ENCODE measurements at places on chromosomes 6 and 20. TPM values are rescaled to one million over a fixed set of nuclear protein-coding genes. Genes with fewer than 3 reads are reported as not detected.

DNA sequence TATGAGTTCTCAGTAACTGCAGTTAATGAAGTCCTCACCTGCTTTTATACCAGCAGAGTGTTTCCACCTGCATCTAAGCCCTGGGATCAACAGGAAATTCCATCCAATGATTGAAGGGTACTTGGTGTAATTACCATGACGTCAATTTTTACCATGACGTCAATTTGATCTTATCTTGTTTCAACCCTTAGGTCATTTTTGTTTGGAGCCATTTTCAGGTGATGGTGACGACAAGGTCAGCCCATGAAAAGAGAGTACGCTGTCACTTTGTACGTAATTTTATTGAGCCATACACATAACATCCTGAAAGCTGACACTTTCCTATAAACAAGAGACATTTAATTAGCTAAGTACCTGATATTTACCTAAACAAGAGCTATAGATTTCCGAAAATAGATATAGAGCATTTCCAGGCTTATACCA lies at the start of gene CGA:
Gene CGA (minus strand): TSS at position 20 of the 423 bp plus-strand sequence. CDS start 6,906 bp downstream, outside the sequence.
- no peaks in the 10 kb centered on the region for H3K36me3 ChIP-seq
- H3K27me3 ChIP-seq = no peaks in the 10 kb centered on the region
- no peak within 1 kb of the TSS for H3K27ac ChIP-seq
- H3K4me3 ChIP-seq = no peak within 1 kb of the TSS
- no peak for DNase-seq

DNA sequence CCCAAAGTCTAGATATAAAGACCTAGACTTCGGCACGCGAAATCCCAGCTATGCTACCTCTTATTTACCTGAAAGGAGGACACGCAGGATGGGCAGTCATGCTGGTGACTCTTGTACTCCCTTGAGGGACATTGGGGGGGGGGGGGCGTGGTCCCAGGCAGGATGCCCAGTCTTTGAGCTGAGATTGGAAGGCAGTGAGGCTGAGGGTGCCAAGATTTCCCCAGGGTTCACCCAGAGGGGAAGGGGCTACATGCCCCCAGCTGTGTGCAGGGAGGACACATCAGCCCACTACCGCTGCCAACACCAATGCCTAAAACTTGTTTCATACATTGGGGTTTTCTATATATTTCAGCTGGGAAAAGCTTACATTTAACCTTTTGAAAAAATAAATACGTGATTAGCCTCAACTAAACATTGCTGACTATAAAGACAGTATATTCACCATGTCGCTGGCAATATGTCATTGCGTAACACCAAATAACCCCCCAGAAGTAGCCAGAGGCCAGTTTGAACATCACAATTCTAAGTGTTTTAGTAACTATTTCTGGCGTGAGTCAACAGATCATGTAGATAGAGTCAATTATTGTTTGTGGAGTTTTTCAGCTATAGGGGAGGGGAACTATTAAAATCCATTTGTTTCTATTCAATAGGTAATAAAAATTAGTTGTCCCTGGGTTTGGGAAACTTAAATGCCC lies 21.6 kb downstream of the MGME1 start:
- no peaks in the 10 kb centered on the region for H3K36me3 ChIP-seq
- no peak for DNase-seq
- no peak overlapping the region for H3K4me3 ChIP-seq
- no peaks in the 10 kb centered on the region for H3K4me1 ChIP-seq

DNA sequence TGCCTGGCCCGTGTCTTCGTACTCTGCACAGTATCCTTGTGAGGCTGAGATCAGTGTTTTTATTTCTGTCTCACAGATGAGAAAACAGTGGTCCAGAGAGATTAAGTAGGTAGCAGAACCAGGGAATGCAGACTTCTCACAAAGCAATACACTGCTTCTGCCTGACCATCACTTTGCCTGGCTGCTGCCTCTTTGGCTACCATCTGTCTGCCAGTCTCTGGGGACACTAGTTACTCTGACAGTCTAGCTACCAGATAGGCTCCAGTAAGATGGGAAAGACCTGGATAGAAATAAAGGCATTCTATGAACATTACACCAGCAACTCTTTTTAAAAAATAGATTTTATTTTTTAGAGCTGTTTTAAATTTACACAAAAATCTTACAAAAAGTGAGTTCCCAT lies 96.9 kb downstream of the PHACTR3 start:
- DNase-seq = no peak
- H3K27me3 ChIP-seq = peaks cover 70% of the 10 kb centered on the region
- H3K36me3 ChIP-seq = no peaks in the 10 kb centered on the region
- no peaks in the 10 kb centered on the region for H3K4me1 ChIP-seq
- H3K4me3 ChIP-seq = no peak overlapping the region
- no peak overlapping the region for H3K27ac ChIP-seq

DNA sequence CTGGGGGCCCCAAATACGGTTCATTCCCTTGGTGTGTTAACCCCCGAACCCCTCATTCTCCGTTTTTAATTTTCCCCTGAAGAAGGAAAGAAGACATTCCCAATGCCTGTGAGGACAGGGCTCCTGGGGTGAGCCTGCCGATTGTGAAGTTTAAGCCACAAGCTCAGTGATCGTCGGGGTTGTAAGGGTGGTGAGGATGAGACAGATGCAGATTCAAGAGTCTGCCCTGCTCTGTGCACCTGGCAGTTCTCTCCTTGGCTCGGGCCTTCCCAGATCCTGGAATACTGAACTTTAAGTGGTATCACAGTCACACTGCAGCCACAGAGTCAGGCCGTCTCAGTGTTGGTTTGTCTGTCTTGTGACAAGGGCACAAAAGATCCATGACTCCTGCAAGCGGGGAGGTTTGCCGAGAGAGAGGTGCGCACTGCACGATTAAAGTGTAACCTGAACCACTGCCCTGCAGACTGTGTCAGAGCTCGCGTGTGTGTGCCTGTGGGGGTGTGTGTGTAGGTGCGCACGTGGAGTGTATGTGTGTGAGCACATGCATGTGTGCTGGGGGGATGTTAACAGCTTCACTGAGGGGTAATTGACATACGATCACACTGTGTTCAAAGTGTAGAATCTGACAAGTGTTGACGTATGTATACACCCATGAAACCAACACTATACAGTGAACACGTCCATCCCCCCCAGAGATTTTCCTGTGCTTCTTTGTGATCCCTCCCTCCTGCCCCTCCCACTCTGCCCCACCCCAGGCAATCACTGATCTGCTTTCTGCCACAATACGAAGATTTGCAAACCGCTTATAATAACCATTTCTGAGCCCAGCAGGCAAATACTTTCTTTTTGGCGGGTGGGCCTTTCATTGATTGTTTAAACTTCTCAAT lies 38.9 kb downstream of the RPP40 start:
- H3K4me1 ChIP-seq = no peaks in the 10 kb centered on the region
- peaks cover 54% of the 10 kb centered on the region for H3K27me3 ChIP-seq
- peaks cover 5% of the 10 kb centered on the region for H3K36me3 ChIP-seq
- H3K27ac ChIP-seq = no peak overlapping the region
- no peak for DNase-seq
- H3K4me3 ChIP-seq = no peak overlapping the region

DNA sequence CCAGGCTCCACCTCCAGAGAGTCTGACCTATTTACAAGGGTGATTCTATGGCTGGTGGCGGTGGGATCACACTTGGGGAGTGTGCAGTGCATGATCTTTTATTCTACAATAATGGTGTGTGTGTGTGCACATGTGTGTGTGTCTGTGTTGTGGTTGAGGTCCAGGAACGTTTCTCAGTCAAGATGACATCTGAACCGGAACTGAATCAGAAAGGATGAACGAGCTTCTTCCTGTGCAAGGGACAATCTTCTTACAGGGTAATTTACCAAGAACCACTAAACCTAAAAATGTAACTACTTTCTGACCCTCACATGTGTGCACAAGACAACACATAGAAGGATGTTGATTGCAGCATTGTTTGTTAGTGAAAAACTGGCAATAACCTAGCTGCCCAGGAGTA lies 8.6 kb downstream of the MMP9 start:
- no peak overlapping the region for H3K4me3 ChIP-seq
- no peak for DNase-seq
- H3K4me1 ChIP-seq = peaks cover 9% of the 10 kb centered on the region
- peaks cover 80% of the 10 kb centered on the region for H3K27me3 ChIP-seq

DNA sequence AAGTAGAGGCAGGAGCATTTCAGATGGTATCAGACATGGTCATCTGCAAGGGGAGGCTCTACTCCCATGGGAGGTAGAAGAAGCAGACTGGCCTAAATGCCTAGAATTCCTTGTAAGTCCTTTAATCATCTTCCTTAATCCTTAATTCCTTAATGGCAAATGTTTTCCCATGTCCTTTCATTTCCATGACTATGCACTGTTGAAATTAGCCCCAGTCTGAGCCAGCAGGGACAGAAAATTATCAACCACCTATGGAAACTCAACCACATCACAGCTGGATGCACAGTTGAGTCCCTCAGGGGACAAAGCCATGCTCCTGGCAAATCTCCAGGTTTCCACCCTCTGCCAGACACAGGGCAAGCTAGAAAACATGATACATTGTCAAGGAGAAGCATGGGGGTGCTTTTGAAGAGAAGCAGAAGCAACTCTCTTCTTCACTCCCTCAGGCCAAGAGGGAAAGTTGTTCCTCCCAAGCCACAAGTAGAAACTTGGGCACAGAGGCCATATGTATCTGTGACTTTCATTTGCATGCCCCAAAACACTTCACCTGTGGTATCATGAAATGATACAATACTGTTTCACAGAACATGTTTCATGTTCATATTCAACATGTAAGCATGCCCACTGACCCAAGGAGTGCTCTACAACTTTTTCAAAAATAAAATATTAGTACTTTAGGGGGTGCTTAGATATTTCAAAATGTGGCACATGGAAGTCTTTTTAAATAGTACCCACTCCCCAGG lies 683.6 kb downstream of the KIF16B start:
- DNase-seq = no peak
- peaks cover 8% of the 10 kb centered on the region for H3K36me3 ChIP-seq
- no peak overlapping the region for H3K4me3 ChIP-seq
- no peaks in the 10 kb centered on the region for H3K4me1 ChIP-seq

DNA sequence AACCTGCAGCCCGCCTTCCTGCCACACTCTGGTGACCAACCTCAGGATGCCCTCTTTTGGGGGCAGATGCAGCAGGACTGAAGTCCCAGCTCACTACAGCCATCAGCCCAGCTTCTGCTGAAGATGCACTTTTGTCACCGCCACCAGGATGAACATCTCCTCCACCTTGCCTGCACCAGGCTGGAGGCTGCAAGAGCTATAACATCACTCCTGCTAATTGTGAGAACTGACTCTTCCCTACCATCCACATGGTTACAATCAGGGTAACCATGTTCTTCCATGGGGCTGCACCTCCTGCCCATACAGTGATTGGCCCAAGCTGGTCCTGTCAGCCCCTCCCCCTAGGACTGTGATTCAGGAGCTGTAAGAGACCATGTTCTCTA lies 2.0 kb upstream of the ACTL10 start:
- peaks cover 63% of the 10 kb centered on the region for H3K36me3 ChIP-seq
- H3K27me3 ChIP-seq = no peaks in the 10 kb centered on the region
- H3K4me3 ChIP-seq = peak overlapping the region; percentile 89
- no peak for DNase-seq
- peaks cover 39% of the 10 kb centered on the region for H3K4me1 ChIP-seq
- peak overlapping the region; percentile 81 for H3K27ac ChIP-seq

DNA sequence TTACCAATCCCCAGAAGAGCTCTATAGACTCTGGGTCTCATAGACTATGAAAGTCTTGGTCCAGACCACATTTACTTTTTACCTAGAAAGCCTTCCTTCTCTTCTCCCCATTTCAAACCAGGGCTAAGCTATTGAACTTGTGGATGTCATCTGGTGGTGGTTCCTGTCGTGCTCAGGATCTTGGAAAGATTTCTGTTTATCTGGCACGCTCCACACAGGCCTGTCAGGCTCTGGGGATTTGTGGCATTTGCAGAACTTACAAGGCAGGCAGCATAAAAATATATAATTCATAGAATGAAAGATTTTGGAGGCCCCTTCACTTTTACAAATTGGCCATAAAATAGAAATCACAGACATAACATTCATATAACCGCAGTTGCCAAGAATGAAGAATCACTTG lies 188.1 kb downstream of the UST start:
- no peak for DNase-seq
- no peak overlapping the region for H3K4me3 ChIP-seq
- H3K4me1 ChIP-seq = no peaks in the 10 kb centered on the region
- H3K36me3 ChIP-seq = no peaks in the 10 kb centered on the region
- no peak overlapping the region for H3K27ac ChIP-seq

GRCh38 chr6:97347111-97347510 lies 64.1 kb upstream of the MMS22L start:
- H3K27ac ChIP-seq = no peak overlapping the region
- no peak overlapping the region for H3K4me3 ChIP-seq
- no peaks in the 10 kb centered on the region for H3K4me1 ChIP-seq
- no peaks in the 10 kb centered on the region for H3K36me3 ChIP-seq

DNA sequence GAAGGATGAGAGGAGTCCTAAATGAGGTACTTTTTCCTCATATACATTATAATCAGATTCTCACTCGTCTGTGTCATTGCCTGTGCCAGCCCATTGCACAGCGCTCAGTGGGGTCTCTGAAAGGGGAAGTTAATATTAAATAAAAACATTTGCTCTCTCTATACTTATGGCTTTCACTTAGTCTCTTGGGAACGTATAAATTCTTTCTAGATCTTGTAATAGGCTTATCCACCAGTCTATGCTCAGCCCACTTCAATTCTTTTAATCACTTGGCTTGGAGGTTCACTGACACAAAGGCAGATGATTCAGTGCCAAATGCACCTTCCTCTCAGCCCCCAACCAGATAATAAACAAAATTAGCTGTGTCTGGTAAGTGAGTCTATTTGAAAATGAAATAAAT lies 164.3 kb upstream of the OGFRL1 start:
- H3K36me3 ChIP-seq = no peaks in the 10 kb centered on the region
- no peaks in the 10 kb centered on the region for H3K27me3 ChIP-seq
- H3K4me3 ChIP-seq = no peak overlapping the region
- no peak for DNase-seq
- no peaks in the 10 kb centered on the region for H3K4me1 ChIP-seq
- no peak overlapping the region for H3K27ac ChIP-seq

GRCh38 chr6:134267917-134268361 lies 50.0 kb downstream of the SGK1 start:
- no peak for DNase-seq
- no peak overlapping the region for H3K27ac ChIP-seq
- H3K4me1 ChIP-seq = no peaks in the 10 kb centered on the region
- H3K36me3 ChIP-seq = no peaks in the 10 kb centered on the region
- no peaks in the 10 kb centered on the region for H3K27me3 ChIP-seq

Gene SIRPD
- not detected for total RNA-seq

Gene DNAH8
- 0.05 TPM for total RNA-seq

Gene GNAS-AS1
- not detected for total RNA-seq

All from Calu3 (cell line).